H54 (cell line): ENCODE measurements at places on chromosomes 13 and 19.

GRCh38 chr13:85436029-85436428, 363.2 kb downstream of the SLITRK6 start:
- no peak for DNase-seq

GRCh38 chr19:17648097-17648660, 40.0 kb downstream of the UNC13A start:
- DNase-seq: no peak

DNA sequence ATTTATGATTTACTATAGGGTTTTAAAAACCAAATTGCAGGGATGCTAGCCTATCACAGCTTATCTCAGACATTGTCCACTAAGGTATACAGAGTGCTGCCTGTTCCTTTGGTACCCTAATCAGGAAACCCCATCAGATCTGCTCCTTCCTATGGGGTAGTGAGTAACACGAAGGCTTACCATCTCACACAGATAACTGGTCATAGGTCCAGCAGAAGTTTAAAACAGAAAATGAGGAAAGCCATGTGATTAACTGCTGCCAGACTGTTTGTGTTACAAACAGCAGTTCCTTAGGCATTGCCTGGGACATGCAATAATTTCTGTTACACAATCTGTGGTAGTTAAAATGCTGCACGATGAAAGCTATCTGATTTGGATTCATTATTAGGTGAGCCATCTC, 53.5 kb upstream of the ALOX5AP start:
- DNase-seq: no peak

DNA sequence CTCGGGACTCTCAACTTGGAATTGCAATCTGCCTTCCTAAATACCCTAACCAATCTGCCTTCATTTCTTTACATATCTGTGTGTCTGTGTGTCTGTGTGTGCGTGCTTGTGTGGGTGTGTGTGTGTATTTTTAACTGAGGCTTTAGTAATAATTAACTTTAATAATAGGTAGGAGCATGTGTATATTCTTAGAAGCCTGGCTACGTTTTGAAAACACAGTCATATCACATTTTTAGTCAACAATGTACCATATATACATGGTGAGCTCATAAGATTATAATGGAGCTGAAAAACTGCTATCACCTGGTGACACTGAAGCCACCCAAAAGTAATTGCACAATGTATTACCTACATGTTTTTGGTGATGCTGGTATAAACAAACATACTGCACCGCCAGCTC, 65.4 kb upstream of the ATXN8OS start:
- no peak for DNase-seq

GRCh38 chr19:47512183-47512947, 2.5 kb downstream of the NAPA start:
- DNase-seq: no peak

GRCh38 chr19:29700498-29700897, 14.6 kb downstream of the C19orf12 start:
- DNase-seq: no peak

- DNase-seq: no peak
Measured at GRCh38 chr13:113258321-113259054, 38.6 kb upstream of the LAMP1 start.

DNA sequence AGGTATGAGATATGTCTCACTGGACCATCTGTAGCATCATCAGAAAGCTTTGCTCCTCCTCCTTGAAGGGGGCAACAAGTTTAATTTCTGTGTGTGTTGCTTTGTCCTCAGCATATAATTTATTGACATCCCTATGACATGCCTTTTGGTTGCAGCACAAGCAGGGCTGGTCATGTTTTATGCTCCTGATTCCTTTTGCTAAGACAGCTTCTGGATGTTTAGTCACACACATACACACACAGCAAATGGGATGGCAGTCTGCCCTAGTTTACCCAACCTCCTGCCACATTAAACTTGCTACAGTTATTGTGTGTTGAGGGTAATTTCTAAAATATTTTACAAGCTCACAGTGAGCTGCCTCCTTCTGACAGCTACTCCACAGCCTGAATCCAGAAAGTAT, 217.9 kb upstream of the RXFP2 start:
- no peak for DNase-seq

GRCh38 chr13:43223216-43223615, 199.8 kb downstream of the DNAJC15 start:
- no peak for DNase-seq

- DNase-seq: no peak
Measured at GRCh38 chr19:41707502-41707812, 969 bp upstream of the CEACAM5 start.

GRCh38 chr19:11375143-11375948, 880 bp downstream of the SWSAP1 start:
- DNase-seq: no peak

DNA sequence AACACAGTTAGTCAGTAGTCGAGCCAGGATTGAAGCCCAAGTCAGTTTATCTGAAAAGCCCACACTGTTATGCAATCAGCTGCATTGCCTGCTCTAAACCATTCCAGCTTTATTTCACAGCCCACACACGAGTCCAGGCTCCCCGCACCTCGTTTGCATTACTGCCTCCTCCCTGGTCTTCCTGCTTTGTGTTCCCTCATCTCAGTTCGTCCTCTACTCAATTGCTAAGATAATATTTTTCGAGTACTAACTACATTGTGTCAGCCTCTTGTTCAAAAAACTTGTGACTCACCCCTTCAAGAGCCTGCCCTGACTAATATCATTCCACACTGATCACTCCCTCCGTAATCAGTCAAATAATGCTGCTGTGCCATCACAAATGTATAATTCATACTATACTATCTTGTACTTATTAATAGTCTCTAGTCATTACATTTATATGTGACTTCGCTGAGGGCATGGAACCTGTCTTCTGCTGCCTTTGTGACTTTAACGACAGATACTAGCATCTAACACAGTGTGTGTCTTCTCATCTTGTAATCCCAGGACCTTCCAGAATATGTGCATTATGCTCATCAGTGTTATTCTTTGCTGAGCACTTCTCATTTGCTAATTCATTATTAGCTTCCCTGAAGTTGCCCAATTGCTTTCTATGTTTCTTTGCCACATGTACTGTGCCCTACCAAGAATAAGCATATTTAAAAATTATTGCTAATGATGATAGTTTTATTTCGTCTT, 26.2 kb upstream of the WDFY2 start:
- peak; percentile 12 for DNase-seq

DNA sequence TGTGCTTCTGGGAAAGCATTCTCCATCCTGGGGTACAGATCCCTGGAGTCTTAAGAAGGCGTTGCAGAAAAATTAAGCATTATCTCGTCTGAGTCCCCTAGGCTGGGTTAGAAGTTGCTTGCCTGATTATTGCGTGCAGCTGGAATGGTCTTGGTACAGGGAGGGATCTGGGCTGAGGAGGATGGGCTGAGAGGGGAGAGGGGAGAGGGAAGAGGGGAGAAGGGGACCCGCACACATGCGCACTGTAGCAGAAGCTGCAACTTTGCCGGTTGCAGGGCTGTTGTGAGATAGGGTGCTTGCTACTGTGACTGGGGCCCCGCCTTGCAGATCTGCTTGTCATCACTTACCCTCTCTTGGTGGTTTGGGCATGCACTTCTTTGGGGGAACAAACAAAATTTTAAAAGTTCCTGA, 316.8 kb downstream of the DLEU7 start:
- no peak for DNase-seq

- DNase-seq: peak; percentile 68
Measured at GRCh38 chr19:46016426-46017094, 6.3 kb downstream of the PGLYRP1 start.

GRCh38 chr13:27404680-27405079, 19.7 kb upstream of the GTF3A start:
- no peak for DNase-seq

- DNase-seq: no peak
Measured at GRCh38 chr13:59483501-59484145, 680.1 kb downstream of the DIAPH3 start.

- no peak for DNase-seq
Measured at GRCh38 chr13:60226507-60226906, 62.8 kb upstream of the DIAPH3 start.

GRCh38 chr19:53462861-53463260, 4.7 kb upstream of the ZNF813 start:
- no peak for DNase-seq

DNA sequence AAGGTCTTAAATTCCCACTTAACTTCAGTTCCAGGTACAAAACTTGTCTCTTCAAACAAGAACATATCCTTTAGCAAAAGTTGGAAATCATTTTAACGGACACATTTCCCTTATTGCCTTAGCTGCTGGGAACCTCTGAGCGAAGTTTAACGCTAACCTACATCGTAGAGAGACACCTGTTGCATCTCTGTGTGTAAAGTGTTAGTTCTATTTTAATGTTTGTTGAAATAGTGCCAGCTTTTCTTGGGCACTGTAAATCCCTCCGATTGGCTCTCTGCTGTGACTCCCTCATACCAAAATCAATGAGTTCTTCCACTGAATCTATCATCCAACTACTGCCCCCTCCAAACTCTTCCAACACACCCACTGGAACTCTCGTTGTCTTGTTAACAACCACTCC, 2.3 kb upstream of the HIF3A start:
- DNase-seq: no peak

DNA sequence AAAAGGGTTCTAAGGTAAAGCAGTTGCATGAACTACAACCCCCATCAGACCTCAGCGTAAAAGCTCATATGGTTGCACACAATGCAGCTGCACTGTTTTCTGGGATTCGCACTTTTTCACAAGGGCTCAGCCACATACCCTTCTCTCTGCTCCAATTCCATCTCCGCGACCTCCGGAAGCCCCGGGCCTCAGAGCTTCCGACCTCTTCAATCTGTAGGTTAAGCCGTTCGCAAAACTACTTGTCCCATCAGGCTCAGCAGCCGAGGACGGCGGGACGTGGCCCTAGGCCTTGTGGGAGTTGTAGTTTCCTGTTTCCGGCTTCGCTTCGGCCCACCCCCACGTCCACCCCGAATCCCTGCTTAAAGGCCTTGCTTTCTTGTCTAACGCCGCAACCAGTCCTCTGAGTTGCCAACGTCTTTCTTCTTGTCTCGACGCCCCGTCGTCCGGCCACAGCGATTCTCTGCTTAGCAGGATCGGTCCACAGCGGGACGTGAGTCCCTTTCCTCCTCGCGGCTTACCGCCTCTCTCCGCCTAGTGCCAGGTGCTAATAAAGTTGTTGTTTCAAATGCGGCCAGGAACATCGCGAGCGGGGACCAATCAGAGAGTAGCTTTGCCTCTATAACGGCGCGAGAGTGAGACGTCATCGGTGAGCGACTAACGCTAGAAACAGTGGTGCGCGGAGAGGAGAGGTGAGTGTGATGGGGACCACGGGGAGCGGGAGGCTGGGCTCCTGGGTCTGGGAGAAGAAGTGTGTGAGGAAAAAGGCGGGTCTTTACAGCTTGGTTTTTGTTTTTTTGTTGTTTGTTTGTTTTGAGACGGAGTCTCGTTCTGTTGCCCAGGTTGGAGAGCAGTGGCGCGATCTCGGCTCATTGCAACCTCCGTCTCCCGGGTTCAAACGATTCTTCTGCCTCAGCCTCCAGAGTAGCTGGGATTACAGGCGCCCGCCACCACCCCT, at the start of the genes PRPF31 and TFPT:
Gene PRPF31 (plus strand): TSS at position 646 of the 955 bp plus-strand sequence. CDS start 2,525 bp downstream, outside the sequence.
Gene TFPT (minus strand): TSS at position 549 of the 955 bp plus-strand sequence. CDS start 388 bp downstream, at position 161.
- DNase-seq: peak; percentile 100

DNA sequence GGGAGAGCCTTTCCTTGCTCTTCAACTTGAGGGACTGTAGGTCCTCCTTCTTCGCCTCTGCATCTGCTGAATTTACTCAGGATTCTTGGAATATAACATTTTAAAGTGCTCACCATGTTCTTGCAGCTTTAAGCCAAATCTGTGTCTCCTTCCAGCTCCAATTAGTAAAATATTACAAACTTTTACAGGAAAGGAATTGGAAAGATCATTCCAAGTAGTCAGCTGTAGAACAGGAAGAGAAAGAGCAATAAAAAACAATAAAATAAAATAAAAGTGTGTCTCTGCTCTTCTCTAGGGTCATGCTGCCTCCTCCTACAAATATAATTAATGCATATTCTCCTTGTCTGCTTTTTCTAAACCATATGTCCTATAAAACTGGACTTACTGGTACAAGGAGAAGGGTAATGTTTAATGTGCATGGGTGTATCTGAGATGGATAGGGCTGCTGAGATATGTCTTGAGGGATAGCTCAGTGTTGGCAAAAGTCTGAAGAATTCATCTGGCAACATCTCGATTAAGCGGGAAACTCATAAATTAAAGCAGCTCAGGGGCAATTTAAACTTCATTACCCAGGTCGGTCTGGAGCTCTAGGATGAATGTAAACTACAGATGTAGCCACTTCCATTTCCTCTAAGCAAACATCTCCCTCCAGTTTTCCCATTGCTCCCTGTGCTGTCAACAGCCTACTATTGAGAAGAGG, 25.0 kb downstream of the ENOX1 start:
- no peak for DNase-seq

DNA sequence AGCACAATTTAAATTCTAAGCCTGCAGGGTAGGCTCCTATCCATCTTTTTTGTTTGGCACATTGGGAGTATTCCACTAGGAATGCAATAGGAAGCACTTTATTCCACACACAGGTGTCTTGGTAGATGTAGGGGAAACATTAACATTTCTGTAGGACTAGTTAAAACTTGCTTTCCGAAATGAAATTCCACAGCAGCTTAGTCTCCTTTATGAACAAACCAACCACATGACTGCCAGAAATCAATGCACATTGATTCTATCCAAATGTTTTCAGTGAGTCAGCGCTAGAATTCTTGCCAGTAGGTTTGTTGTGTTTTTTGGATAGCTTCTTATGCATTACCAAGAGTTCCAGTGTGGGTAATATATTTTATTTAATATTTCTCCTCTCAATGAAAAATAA, 207.9 kb upstream of the CSNK1A1L start:
- no peak for DNase-seq

- DNase-seq: peak; percentile 41
Measured at GRCh38 chr19:10617409-10618121, 7.8 kb upstream of the SLC44A2 start.

DNA sequence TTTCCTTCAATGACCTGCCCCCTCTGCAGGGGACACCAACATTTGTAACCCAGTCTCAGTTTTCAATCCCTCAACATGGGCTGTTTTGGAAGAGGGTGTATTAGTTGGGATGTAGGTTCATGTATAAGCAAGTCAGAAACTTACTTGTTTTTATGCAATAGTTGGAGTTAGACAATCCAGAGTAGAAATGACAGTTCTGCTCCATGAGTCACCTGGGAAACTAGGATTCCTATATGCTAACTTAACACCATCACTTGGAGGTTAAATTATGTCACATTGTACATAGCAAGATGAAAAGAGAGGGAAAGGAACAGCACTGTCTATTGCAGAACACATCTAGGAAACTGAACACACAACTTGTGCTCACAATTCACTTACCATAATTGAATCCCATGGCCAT, 436.4 kb downstream of the RFC3 start:
- no peak for DNase-seq

DNA sequence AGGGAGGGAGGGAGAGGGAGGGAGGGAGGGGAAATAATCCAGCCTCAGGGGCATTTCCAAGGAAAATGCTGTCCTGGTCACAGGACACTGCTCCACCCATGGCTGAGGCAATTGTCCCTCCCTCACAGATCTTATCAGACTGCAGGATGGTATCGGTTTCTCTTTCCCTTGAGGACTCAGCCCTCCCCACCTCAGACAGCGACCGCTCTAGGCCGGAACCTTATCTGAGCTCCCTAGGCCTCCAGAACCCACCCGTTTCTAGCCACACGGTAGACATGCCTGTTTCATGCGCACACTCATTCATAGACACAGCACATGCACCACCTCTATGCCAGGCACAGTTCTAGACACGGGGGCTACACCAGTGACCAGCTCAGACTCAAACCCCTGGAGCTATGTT, 10.0 kb upstream of the IZUMO2 start:
- DNase-seq: no peak
